ENCODE measurements at places on chromosomes 16 and 17. TPM values are rescaled to one million over a fixed set of nuclear protein-coding genes. Genes with fewer than 3 reads are reported as not detected.
A peak's percentile ranks its signal among the peaks of the same experiment; 100 is the strongest.

DNA sequence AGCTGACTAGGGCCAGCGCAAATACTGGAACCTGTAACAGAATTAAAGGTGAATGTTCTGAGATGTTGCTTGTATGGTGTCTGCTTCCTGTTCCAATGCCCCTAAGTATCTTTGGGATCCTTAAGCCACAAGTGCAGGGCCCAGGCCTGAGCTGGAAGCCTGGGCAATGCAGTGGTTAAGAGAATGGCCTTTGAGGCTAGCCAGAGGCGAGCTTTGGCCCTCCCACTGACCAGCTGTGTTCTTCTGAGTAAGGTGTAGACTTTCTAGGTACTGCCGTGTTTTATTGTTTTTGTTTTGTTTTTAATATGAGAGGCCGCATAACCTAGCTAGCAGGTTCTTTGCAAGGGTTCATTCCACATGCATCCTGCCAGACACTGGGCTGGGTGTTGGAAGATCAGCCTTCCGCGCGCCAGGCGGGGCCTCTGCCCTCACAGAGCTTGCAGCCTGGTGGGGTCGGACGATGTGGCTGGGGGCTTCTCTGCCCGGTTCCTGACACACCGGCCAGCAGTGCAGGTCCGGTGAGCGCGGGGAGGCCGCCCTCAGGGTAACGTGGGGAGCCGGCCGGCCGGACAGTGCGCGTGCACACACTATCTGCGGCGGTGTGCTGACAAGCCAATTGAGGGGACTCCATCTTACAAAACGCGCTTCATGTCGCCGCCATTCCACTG, 551 bp upstream of the MLX start:
- no peaks in the 10 kb centered on the region for H3K27me3 ChIP-seq
- peaks cover 86% of the 10 kb centered on the region for H3K4me1 ChIP-seq

- H3K27me3 ChIP-seq: no peaks in the 10 kb centered on the region
- no peak overlapping the region for H3K27ac ChIP-seq
- H3K4me1 ChIP-seq: no peaks in the 10 kb centered on the region
Observed at GRCh38 chr17:66126231-66126630, 65.7 kb downstream of the CEP112 start.

GRCh38 chr17:44093231-44093900, 22.8 kb downstream of the G6PC3 start:
- peaks cover 36% of the 10 kb centered on the region for H3K36me3 ChIP-seq
- H3K4me3 ChIP-seq: no peak overlapping the region
- peaks cover 36% of the 10 kb centered on the region for H3K4me1 ChIP-seq
- no peak for DNase-seq
- no peaks in the 10 kb centered on the region for H3K27me3 ChIP-seq
- H3K27ac ChIP-seq: no peak overlapping the region

DNA sequence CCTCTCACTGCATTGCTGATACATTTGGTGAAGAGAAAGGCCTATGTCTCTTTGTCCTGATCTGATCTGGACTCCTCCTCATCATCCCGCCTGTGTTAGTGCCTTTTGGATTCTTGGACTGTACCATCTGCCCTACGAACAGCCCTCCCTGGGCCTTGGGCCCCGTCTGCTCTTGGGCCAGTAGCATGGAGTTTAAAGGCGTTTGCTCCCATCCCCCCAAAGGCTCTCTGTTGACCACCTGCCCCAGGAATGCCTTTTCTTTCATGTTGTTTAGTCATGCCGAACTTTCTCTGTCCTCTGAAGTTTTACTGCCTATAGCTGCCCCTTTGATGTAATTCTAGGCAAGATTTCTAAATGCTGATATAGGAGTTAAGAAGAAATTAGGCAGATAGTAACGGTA, 30.9 kb upstream of the MEAK7 start:
- H3K27me3 ChIP-seq: no peaks in the 10 kb centered on the region
- no peaks in the 10 kb centered on the region for H3K36me3 ChIP-seq
- no peak overlapping the region for H3K4me3 ChIP-seq
- no peak overlapping the region for H3K27ac ChIP-seq
- peak; percentile 11 for DNase-seq

MYH3 gene
- total RNA-seq: 6.0 TPM
